ENCODE measurements at places on chromosomes 13 and 19.

DNA sequence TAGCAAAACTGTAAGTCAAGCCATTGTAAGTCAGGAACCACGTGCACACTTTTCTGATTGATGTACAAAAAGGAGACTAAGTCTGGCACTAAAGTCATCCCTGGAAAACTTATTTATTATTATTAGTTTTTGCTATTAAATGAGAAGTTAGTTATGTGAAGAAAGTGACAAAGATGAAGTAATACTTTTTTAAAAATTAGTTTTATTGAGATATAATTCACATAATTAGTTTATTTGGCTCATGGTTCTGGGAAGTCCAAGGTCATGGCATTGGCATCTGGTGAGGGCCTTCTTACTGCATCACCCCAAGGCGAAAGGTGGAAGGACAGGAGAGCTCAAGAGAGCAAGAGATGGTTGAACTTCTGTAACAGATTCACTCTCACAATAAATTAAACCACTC is 36.9 kb downstream of the GARRE1 start:
- no peak for DNase-seq

GRCh38 chr13:86559901-86560300 is 760.7 kb upstream of the SLITRK6 start:
- DNase-seq, result no peak

DNA sequence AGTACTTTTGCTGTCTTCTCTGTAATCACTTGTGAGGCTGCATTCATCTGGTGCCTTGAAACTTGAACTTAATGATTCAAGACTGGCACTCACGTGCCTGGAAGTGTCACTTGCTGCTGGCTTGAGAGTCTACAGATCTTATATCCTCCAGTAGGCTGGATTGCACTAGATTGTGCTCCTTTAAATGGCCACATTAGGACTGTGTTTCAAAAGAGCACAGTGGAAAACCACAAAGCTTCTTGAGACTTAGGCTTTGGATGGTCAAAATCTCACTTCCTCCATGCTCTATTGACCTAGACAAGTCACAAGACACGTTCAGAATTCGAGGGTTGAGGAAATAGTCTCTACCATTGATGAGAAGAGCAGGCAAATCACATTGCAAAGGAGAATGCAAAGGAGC is 1278.8 kb upstream of the MIR17HG start:
- DNase-seq, result no peak

DNA sequence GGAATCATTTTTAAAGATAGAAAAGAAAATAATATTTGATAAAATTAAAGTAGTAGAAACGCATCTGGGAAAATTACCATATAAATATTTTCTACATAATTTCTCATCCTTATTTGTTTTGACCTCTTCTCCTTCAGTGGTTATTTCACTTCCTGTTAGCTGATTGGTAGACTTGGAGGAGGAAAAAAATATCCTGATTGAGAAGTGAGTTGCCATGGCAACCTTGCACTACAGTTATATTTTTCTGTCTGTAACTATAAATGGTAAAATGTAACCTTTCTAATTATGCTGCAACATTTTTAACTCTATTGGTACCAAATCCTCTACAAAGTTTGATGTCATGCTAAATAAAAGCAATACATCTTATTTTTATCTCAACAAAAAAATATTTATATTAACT is 45.2 kb downstream of the SCEL start:
- DNase-seq, result no peak

DNA sequence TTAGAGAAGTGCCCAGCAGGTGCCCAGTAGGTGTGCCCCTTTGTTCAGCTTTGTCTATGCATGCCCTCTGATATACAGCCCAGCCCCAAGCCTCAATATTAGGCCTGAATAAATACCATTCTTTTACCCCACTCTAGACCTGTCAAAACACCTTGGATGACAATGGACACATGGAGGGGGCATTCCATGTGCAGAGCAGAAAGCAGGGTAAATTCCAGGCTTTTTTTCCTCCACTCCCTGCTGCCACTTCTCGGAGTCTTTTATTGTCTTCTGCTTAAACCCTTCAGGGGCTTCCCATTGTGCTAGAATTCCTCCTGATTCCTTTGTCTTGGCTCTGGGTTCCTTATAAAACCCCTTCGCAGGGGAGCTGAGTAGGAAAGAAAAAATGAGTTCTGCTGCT is 5.8 kb upstream of the FRY start:
- peak; percentile 37 for DNase-seq

GRCh38 chr19:41219924-41220567 is 1.0 kb downstream of the AXL start:
- no peak for DNase-seq

DNA sequence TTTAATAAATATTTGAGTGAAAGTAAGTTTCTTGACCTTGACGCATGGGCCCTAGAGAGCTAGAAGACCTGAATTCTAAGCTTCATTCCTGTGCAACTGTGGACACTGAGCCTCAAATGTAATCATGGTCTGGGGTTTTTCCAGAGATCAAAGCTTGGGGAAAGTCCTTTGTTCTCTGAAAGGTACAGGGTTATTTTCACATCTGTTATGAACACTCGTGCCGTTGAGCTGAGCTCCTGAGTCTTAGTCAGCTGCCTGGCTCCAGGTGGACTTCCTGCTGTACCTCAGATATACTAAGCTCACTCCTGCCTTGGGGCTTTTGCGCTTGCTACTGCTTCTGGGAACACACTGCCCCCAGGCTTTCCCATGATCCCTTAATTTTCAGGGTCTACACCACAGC is 7.5 kb upstream of the ZBTB32 start:
- DNase-seq, result no peak

GRCh38 chr19:33535226-33535625 is 13.6 kb upstream of the PEPD start:
- DNase-seq, result no peak

DNA sequence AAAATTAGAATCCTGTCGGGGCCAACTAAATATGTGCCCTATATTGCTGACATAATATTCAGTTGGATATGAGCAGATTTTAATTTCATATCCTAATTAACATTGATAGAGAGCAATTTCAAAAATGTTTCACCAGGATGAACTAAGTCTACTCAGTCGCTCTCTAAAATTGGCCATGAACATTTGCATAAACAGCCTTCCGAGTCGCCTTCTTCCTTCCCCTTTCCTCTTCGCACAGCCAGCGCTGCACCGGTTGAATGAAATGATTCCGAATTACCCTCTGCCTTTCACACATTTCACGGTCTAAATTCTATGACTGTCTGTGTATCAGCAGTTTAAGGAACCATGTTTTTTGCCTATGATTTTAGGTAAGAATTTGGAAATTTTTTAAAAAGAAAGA is 413.7 kb downstream of the LIG4 start:
- no peak for DNase-seq

- no peak for DNase-seq
Measured at GRCh38 chr13:29428310-29429181, 166.9 kb downstream of the SLC7A1 start.

- DNase-seq, result no peak
Measured at GRCh38 chr19:17829855-17830566, 8.7 kb upstream of the INSL3 start.

DNA sequence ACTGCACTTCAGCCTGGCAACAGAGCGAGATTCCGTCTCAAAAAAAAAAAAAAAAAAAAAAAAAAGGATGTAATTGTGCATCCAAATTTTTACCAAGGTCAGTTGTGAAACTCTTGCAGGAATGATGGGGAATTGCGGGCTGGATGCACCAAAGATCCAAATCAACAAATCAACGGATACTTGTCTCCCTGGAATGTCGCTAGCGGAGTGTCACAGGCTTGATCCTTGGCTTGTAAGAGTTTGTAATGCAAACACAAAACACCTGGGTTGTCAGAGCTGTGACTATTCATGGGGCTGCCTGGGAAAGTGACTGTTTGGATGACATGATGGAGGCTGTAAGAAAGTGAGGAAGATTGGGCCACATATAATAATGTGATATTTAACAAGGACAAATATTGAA is 4.2 kb downstream of the KANK3 start:
- no peak for DNase-seq

DNA sequence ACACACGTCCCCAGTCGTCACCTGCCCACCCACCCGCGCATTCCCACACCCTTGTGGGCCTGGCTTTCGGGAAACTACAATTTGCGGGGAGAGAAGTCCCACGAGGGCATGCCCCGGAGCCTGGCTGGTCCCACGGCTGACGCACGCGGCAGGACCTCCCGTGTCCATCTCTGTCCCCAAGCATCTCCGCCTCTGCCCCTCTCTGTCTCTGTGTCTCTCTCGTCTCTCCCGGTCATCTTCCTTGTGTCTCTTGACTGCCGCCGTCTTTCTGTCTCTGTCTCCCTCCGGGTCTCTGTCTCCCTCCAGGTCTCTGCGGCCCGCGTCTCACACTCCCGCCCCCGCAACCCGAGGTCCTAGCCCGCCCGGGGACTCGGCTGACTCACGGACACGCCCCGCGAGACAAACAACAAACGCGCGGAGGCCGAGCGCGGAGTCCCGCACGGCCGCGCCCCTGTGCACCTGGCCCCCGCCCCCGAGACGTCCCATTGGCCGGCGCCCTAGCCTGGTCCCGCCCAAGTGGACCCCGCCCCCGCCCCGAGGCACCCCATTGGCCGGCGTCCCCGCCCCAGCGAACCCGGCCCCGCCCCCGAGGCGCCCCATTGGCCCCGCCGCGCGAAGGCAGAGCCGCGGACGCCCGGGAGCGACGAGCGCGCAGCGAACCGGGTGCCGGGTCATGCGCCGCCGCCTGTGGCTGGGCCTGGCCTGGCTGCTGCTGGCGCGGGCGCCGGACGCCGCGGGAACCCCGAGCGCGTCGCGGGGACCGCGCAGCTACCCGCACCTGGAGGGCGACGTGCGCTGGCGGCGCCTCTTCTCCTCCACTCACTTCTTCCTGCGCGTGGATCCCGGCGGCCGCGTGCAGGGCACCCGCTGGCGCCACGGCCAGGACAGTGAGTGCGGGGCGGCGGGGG is at the start of gene FGF22:
FGF22 (plus strand) TSS at position 627 of the 908 bp plus-strand sequence; CDS start at position 674, 47 bp downstream.
- peak; percentile 48 for DNase-seq

DNA sequence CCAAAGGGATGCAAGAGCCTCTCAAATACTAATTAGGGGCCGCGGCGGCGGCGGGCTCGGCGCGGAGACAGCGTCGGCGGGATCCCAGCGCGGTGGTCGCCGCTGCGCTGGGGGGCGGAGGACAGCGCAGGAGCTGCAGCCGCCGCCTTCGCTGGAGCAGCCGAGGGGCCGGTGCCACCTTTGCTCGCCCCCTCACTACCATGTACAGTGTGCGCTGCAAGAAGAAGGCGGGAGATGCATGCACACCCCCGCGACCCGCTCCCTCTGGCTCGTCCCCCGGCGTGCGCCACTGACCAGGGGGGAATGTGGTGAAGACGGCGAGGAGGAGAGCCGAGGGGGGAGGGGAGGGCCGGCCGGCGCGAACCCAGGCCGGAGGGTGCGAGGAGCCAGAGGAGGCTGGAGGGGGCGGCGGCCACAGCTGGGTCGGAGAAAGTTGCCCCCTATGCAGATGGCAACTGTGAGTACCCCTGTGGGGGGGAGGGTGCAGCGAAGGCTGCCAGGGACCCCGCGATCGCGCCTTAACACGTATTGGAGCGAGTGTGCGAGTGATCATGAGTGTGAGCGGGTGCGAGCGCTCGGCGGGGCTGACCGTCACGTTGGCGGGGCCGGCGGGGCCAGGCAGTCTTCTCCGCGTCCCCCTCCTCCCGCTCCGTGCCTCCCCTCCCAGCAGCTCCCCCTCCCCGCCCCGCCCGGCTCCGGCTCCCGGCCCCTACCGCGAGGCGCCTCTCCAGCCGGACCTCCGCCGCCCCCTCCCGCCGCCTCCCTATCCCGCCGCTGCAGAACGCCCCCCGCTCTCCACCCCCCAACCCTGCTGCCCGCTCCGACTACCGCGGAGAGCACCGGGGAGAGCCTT is 808 bp downstream of the SLITRK5 start:
- DNase-seq, result no peak

DNA sequence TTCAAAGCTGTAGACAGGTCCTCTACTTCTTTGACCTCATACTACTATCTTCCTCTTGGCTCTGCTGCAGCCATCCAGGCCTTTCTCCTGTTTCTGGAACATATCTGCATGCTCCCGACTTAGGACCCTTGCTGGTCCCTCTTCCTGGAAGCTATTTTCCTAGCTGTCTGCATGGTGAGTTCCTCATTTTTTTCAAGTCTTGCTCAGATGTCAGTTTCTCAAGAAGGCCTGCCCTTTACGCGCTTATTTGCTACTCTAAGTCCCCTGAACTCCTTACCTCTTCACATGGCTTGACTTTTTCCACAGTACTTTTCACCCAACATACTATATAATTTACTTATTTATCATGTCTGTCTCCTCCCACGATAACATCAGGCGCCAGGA is 31.4 kb downstream of the DNAJC3 start:
- DNase-seq, result no peak

DNA sequence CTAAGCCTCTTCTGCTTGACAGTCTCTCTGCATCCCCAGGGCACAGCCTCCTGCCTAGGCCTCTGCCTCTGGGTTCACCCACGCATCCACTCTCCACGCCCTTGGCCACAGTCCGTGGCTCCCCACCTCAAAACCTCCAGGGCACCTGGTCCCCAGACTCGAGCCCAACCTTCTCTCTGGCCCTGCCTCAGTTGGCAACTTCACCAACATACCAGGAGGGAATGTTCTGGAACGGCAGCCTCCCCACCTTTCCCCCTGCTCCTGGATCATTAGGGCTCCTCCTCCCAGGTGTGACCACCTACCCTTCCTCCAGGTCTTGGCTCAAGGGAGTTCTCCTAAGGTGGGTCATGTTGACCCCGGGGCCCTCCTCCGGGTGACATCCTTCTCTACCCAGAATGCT is 69.1 kb downstream of the SOX1 start:
- DNase-seq, result no peak

DNA sequence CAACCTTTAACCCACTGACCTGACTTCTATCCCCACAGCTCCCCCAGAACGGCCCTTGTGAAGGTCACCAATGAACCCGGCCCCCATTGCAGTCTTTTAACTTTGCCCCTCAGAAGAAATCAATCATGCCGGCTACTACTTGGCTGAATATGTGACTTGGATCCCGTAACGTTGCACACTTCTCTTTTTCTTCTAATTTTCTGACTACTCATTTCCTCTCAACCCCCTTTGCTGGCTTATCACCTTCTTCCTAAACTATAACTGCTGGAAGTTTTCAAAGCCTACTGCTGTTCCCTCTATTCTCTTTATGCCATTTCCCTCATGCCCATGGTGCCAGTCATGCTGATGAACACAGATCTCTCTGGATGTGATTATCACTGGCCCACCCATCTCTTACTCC is 367.6 kb downstream of the DNAJC15 start:
- DNase-seq, result no peak

- DNase-seq, result no peak
Measured at GRCh38 chr13:89832827-89833226, 1514.7 kb upstream of the MIR17HG start.

- DNase-seq, result no peak
Measured at GRCh38 chr13:26007261-26008125, 44.3 kb downstream of the SHISA2 start.
